GM12892 (cell line): ENCODE measurements at places on chromosomes 1 and 21.

DNA sequence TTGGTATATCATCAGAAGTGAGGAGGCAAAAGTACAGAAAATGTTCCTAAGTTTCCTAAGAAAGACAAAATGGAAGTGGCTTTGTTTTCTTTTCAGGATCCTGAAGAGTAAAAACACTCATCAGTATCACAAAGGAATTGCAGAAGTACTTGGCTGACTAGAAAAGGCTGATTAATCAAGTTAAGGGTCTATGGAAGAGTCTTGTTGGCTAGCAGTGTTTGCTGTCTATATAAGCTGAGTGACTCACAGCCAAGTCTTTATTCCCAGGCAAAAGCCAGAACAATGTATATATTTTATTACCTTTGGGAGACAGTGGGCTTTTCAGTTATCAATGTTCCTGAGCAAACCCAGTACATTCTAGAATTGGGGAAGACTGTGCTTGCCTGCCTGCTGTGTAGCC, 777.0 kb downstream of the PLA2G4A start:
- DNase-seq = no peak

GRCh38 chr1:233625510-233625981, 11.6 kb downstream of the KCNK1 start:
- DNase-seq = no peak

DNA sequence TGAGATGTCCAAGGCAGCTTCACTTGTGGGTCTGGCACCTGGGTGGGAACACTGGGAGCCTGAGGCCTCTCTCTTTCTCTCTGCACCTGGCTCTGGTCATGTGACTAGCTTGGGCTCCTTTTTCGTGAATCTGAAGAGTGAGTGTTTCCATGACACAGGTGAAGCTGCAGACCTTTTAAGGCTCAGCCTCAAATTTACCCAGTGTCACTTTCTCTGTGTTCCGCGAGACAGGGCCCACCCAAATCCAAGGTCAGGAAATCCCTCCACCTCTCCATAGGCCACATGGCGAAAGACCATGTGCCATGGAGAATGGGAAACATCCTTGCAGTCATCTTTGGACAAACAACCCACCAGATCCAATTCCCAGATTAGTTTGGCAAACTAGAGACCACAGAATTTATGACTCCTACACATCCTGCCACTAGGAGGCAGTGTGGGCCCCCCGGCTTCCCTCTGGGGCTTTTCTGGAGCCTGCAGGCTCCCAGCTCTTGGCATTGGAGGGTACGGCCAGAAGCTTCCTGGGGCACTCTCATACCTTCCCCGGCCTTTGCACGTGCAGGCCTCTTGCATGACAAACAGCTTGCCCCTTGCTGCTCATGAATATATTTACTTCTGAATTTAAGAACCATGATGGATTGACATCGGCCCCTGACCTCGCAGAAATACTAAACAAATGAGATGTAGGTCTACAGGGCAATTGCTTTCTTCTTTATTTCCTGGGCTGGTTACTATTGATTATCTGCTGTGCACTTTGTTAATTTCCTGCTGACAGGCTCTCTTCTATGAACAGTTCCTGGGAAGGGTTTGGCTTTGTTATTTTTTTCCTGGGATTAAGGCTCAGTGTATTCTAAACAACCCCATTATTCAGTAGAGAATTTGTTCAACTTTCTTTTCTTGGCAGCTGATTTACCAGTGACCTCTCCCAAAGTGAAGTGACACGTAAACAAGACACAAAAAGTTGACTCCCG, 180.7 kb downstream of the KAZN start:
- no peak for DNase-seq

- no peak for DNase-seq
These were observed 22.0 kb downstream of the INAVA start for GRCh38 chr1:200916681-200917080.

- no peak for DNase-seq
These were observed 3.2 kb downstream of the DMRTA2 start for GRCh38 chr1:50419907-50420677.

DNA sequence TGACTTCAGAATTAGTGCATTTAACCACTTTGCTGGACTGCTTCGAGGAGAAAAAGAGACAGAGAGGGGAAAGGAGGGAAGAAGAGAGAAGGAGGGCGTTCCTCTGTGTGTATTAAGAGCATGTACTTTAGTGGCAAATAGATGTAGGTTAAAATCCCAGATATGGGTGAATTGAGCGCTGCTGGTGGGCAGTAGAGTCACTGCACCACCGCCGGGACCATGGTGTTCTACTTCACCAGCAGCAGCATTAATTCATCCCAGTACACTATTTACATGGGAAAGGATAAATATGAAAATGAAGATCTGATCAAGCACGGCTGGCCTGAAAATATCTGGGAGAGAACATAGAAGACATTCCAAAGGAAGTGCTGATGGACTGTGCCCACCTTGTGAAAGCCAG, 20.9 kb upstream of the PPIE start:
- DNase-seq = no peak

- DNase-seq = no peak
These were observed 15.4 kb downstream of the POLR3GL start for GRCh38 chr1:145979746-145980456.

GRCh38 chr1:215987092-215987875, 420.2 kb downstream of the KCTD3 start:
- no peak for DNase-seq

GRCh38 chr1:234478152-234478480, 863 bp downstream of the TARBP1 start:
- peak; percentile 60 for DNase-seq
